ENCODE measurements at places on chromosomes 12 and 14. TPM values are rescaled to one million over a fixed set of nuclear protein-coding genes. Genes with fewer than 3 reads are reported as not detected.

The COQ6 gene
- total RNA-seq, result 22.1 TPM

The FOXG1 gene
- total RNA-seq, result not detected

The DTX1 gene
- total RNA-seq, result 2.0 TPM

The LAG3 gene
- 236 TPM for total RNA-seq

The SERPINA3 gene
- total RNA-seq, result not detected

The AHNAK2 gene
- not detected for total RNA-seq

GRCh38 chr12:71576496-71576895 is 87.2 kb downstream of the ZFC3H1 start:
- no peaks in the 10 kb centered on the region for H3K27me3 ChIP-seq
- no peaks in the 10 kb centered on the region for H3K36me3 ChIP-seq
- no peaks in the 10 kb centered on the region for H3K4me1 ChIP-seq
- no peak overlapping the region for H3K4me3 ChIP-seq

GRCh38 chr14:38039496-38039895 is 168.2 kb upstream of the SSTR1 start:
- no peaks in the 10 kb centered on the region for H3K36me3 ChIP-seq
- peaks cover 10% of the 10 kb centered on the region for H3K4me1 ChIP-seq
- H3K27me3 ChIP-seq, result no peaks in the 10 kb centered on the region
- no peak for DNase-seq

- H3K4me3 ChIP-seq, result peak overlapping the region; percentile 78
- DNase-seq, result peak; percentile 62
- H3K4me1 ChIP-seq, result peaks cover 68% of the 10 kb centered on the region
- H3K27me3 ChIP-seq, result no peaks in the 10 kb centered on the region
- H3K36me3 ChIP-seq, result no peaks in the 10 kb centered on the region
Measured at GRCh38 chr14:69612014-69612782, 802 bp downstream of the SUSD6 start.

DNA sequence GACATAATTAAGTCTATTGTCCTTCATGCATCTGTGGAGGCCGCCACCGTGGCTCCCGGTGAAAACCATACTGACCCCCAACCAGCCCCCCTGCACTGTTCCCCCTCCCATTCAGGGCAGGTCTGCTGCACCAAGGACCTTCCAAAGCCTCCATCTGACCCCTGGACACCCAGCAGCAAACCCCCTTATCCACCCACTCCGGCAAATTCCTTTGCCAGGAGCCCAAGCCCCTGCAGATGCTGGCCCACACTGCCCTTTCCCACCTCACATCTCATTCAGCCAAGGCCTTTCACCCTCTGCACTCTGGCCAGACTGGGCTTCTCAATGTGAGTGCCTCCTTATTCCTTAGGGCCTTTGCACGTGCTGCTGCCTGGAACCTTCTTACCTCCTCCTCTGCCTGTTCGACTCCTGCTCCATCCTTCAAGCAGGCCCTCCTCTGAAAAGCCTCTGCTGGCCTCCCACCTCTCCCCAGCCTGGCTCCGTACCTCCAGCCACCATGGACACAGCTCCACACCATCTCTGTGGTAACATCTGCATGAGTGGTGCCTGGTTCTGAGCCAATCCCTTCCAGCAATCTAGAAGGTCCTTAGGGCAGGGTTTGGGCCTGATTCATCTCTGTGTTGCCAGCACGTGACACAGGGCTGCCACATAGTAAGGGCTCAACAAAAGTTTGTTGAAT is 230.7 kb downstream of the BCL11B start:
- no peak overlapping the region for H3K27ac ChIP-seq
- no peak overlapping the region for H3K4me3 ChIP-seq
- H3K36me3 ChIP-seq, result no peaks in the 10 kb centered on the region
- H3K27me3 ChIP-seq, result no peaks in the 10 kb centered on the region

- H3K4me1 ChIP-seq, result peaks cover 23% of the 10 kb centered on the region
- DNase-seq, result no peak
- no peak overlapping the region for H3K27ac ChIP-seq
- H3K27me3 ChIP-seq, result no peaks in the 10 kb centered on the region
- H3K4me3 ChIP-seq, result no peak overlapping the region
Measured at GRCh38 chr12:27818401-27818918, 38.4 kb upstream of the MANSC4 start.

DNA sequence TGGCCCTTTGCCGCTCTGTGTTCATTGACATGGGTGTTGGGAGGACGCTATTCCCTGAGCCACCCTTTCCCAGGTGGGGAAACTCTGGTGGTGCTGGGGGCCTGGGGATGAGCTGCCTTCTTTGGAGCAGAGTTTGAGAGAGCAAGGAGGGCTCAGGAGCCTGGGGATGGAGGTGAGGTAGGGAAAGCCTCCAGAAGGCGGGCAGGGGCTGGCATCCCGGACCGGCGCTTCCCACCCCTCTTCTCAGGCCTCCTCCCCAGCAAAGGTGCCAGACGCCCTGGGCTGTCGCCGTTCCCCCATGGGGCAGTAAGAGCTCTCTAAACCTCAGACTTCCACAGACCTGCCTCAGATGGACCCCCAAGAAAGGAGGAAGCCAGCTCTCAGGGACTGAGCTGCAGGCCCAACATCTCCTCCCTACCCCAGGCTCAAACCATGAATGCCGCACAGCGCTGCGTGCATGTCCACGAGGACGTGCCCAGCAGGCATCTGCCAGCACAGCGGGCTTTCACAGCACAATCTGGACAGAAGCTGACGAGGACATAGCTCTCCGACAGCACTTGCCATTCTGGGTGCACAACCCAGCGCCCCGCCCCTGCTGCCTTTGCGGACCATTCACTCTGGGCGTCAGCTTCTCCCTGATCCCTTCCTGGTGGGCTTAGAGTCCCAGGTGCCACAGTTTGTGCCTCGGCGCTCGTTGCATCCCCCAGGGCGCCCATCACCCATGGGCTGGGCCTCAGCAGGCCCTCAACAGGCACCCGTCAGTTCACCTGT is 14.9 kb upstream of the TTC7B start:
- H3K4me3 ChIP-seq, result no peak overlapping the region
- no peak overlapping the region for H3K27ac ChIP-seq
- DNase-seq, result no peak
- H3K36me3 ChIP-seq, result no peaks in the 10 kb centered on the region

DNA sequence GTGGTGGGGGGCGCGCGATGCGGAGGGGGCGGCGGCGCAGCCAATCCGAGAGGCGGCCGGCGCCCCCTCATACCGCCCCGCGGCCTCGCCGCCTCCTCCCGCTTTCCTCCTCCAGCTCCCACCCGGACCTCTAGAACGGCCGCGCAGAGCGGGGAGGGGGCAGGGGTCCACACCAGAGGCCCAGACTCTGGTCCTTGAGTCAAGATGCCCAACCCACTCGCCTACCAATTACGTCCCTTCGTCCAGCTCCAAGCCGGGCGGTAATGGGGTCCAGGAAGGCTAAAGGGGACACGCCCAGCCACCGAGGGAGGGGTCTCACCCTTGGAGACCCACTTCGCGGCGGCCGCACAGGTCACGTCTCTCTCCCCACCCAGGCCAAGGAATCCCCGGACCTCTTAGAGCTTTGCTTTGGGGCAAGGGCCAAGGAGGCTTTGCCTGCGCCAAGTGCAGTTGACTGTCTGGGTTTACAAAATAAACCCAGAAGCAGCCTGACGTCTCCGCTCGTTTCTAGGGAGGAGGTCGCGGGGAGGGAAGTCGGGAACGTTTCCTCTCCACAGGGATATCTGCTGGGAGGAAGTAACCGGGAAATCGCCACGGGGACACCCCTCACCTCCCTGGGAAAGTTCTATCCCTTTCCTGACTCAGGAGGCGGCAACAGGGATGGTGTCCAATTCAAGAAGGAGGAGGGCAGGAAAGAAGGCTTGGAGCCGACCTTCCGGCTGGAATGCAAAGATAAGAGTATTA is 394 bp upstream of the AMIGO2 start:
- no peaks in the 10 kb centered on the region for H3K36me3 ChIP-seq
- peaks cover 64% of the 10 kb centered on the region for H3K4me1 ChIP-seq
- H3K27me3 ChIP-seq, result no peaks in the 10 kb centered on the region
- peak overlapping the region; percentile 89 for H3K4me3 ChIP-seq
- peak overlapping the region; percentile 83 for H3K27ac ChIP-seq

GRCh38 chr12:12176402-12176801 is 90.4 kb downstream of the LRP6 start:
- no peak overlapping the region for H3K27ac ChIP-seq
- no peaks in the 10 kb centered on the region for H3K36me3 ChIP-seq
- peaks cover 9% of the 10 kb centered on the region for H3K4me1 ChIP-seq

DNA sequence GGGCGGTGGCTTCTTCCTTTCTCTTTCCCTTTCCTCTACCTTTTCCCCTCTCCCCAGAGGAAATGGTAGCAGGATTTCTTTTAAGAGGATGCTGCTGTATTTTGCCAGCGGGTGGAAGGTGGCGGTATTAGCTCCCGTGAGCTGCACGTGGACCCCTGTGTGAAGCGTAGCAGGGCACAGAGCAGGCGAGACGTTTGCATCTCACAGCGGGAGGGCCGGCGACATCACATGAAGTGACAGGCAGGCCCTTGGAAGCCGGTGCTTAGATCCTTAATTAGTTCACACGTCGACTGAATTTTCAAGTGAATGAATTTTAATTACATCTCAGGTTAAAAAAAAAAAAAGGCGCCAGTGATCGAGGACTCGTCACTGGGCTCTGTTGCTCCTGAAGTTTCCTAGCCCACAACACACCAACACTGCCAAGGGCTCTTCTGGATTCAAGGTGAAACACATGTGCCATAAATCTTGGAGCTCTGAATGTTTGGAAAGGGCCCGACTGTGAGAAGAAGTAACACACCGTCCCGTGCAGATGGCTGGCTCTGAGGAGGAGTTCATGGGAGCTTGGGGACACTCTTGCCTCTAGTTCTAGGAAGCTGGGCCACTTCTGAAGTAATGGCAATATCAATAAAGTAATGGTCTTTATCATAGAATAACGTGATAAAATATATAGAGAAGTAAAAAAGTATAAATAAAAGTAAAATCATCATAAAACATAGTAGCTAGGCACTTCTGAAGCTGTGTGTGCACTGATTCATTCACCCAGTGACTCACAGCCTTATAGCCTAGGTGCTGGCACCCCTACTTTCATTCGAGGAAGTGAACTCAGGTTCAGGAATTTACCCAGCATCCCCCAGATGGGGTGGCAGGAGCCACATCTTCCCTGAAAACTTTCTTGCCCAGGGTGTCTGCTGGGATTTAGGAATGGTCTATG is 75.3 kb downstream of the AACS start:
- H3K27ac ChIP-seq, result no peak overlapping the region
- no peak for DNase-seq
- no peaks in the 10 kb centered on the region for H3K4me1 ChIP-seq
- no peaks in the 10 kb centered on the region for H3K36me3 ChIP-seq
- H3K27me3 ChIP-seq, result no peaks in the 10 kb centered on the region
- H3K4me3 ChIP-seq, result no peak overlapping the region

DNA sequence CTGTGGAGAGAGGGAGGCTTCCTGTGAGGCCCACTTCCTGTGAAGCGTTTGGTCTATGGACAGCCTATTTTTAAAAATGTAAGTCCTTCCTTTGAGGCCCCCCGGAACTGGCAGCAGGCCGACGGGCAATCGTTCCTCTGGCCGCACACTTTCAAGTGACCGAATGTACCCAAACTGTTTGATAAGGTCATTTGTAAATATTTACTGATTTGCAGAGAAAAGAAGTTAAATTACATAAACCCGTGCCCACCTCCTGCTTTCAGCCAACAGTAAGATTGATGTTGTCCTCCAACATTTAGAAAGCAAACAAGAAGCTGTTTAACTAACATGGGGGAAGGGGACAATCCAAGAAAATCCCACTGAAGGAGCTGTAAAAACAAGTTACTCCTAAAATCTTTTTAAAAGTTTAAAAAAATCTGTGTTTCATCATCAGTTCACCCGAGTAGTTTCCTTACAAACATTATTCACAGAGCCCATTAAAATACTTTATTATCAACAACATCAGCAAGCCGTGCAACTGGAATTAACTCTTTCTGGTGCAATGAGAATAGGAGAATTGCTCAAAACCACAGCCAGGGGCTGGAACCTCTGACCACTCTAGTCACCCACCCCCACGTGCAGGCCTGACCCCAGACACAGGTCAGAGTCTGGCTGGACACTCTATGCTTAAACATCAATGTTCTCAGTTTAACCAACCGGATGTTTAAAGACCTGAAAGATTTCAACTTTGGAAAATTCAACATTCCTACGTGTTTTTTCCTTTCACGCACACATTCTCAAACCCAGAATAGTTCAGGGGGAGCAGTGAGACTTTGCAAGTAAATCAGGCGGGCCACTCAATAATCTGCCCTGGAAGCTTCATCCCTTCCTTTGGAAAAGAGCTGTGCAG is 65.3 kb downstream of the FOXN3 start:
- no peak overlapping the region for H3K27ac ChIP-seq
- H3K36me3 ChIP-seq, result no peaks in the 10 kb centered on the region
- H3K4me3 ChIP-seq, result peak overlapping the region; percentile 20
- DNase-seq, result no peak

DNA sequence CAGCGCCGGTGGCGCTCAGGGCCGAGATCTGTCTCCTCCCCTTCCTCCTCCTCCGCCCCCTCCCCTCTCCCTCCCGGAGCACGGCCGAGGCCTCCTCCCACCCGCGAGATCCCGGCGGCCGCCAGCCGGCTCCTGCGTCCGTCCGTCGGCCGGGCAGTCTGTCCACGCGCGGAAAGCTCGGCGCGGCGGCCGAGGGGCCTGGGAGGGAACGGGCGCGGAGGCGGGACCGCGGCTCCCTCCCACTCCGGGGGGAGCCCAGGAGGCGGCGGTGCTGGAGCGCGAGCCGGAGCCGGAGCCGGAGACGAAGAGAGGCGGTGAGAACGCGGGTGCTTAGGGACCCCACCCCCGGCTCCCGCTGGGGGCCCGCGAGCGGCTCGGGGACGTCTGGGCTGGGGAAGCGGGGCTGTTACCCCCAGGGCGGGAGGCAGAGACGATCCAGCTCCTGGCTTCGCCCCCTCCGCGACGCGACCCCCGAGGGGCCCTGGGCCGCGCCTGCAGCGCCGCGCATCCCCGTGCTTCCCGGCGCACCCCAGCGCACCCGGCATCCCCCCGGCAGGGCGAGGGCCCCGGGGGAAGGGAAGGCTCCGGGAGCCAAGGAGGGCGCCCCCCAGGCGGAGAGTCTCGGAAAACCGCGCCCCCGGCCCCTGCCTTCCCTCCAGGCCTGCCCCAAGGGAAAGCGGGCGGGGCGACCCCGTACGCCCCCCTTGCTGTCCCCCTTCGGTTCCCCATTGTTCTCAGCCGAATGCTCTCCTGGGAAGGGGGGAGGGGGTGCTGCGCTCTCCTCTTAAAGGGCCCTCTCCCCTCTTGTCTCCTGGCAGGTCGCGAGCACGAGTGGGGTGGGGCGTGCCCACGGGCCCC is at the start of gene DTX1:
DTX1 (plus strand) TSS at position 100 of the 858 bp plus-strand sequence. CDS start 1,463 bp downstream, outside the sequence.
- no peaks in the 10 kb centered on the region for H3K27me3 ChIP-seq
- H3K4me1 ChIP-seq, result peaks cover 47% of the 10 kb centered on the region
- H3K4me3 ChIP-seq, result peak within 1 kb of the TSS; percentile 66
- no peak within 1 kb of the TSS for H3K27ac ChIP-seq
- DNase-seq, result peak; percentile 27

- H3K4me1 ChIP-seq, result no peaks in the 10 kb centered on the region
- DNase-seq, result no peak
- no peak overlapping the region for H3K4me3 ChIP-seq
- no peaks in the 10 kb centered on the region for H3K36me3 ChIP-seq
- no peak overlapping the region for H3K27ac ChIP-seq
Measured at GRCh38 chr14:32230181-32230580, 27.1 kb upstream of the RNU6-8 start.

- DNase-seq, result no peak
- no peaks in the 10 kb centered on the region for H3K4me1 ChIP-seq
- no peaks in the 10 kb centered on the region for H3K27me3 ChIP-seq
- H3K36me3 ChIP-seq, result no peaks in the 10 kb centered on the region
Measured at GRCh38 chr12:127245437-127245836, 1021.5 kb upstream of the TMEM132C start.
